ENCODE measurements at places on chromosomes 11 and 22. TPM values are rescaled to one million over a fixed set of nuclear protein-coding genes. Genes with fewer than 3 reads are reported as not detected.

DNA sequence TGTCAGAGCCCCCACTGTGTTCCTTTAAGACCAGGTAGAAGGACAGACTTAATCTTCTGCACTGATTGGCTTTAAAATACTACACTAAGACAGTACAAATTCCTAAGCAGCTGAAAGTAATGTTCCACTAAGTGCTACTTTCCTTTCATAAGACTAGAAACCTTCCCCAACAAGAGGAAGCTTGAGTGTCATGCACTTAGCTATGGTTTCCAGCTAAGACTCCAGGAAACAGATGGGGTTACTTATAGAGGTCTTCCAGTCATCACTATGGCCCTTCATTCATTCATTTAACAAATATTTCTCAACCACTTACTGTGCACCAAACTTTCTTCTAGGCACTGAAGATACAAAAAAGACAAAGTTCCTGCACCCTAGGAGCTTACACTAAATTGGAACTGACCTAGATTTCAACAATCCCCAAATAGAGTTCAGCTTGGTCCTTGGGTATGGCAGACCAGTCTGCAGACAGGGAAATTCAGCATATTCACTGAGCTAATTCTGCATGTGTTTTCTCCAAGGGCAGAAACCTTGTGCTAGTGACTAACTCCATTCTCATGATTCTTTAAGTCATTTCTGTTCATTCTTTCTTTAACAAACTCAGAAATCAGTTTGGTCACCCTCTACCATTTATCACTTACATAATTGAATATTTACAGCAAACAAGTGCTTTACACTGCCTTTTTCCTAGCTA, 178.4 kb upstream of the MTNR1B start:
- DNase-seq, result no peak

DNA sequence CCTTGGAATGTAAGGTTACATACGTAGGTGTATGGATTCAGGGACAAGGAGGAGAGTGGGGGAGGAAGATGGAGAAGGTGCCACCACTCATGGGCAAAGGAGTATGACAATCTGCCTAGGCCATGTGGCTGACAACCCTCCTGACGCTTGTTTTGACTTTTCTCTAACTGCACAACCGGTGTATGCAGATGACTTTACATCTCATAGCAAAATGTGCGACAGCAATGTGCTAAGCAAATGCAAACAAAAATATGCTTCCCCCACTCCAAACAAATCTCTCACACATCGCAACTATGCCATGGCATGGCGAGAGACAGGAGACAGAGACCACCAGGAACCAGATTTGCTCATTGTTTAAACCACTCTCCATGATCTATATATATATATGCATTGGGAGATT, 191.8 kb downstream of the BLID start:
- DNase-seq, result no peak

DNA sequence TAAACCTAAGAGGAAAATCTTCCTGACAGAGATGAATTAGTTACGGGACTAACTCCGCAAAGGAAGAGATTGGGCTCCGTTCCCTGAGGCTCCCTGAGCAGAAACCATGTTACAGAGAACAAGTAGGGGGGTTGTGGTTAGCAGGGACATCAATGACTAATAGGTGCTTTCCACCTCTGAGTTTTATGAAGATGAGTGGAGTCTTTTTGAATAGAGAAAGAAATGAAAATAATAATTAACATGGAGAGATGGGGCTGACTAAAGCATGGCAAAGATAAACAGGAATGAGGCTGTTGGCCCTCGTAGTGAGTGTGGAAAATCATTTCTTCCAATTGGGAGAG, 47.5 kb upstream of the PICALM start:
- DNase-seq, result no peak

Gene CADM1
- total RNA-seq, result 117 TPM
